ENCODE measurements at places on chromosomes 6 and 20.

DNA sequence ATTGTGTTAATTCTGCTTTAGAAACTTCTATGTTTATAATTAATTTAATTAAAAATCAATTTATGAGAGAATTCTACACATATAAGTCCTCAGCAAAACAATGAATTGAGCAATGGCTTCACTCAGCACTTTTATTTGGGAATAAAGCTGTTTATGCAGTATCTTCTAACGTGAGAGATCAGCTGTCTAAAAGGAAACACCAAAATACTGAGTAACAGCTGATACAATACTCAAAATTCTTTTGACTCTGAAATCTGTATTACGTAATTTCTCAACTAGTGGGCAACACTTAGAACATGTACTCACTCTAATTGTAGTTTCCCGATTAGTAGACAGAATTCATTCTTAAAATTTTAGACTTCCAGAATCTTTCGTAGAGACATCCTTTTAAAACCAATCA, 49.8 kb downstream of the MAP3K7 start:
- DNase-seq = no peak

- DNase-seq = no peak
Measured at GRCh38 chr6:50720623-50721022, 7.3 kb downstream of the TFAP2D start.

- no peak for DNase-seq
Measured at GRCh38 chr6:54191461-54191860, 80.2 kb downstream of the MLIP start.

- no peak for DNase-seq
Measured at GRCh38 chr20:54025251-54025771, 45.1 kb downstream of the BCAS1 start.

DNA sequence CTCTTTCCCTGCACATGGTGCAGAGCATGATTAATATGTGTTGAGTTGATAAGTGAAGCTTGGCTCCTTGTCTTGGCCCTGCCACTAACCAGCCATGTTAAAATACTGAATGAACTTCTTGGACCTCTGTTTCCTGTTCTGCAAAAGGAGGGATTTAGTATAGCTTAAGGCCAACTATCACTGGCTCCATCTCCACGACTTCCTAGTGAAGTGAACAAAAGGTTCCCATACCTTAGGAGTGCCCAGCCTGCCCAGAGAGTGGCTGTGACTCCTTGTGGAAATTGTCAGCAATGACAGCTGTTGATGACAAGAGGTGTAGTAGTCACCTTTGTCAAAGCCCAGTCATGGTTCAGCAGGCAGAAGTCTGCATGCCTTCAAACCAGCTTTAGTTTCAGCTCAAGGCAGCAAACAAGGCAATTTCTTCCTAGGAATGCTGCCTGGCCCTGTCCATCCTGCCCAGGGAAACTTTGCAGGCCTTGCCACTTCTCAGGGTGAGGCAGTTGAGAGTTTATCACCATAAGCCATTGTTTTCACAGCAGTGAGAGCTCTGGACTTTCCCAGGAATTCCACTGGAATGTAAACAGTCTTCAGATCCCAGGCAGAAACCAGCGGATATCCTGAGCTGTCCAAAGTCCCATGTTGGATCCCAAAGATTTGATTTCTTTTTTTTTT, 169.7 kb upstream of the TNFAIP3 start:
- no peak for DNase-seq

GRCh38 chr20:24060851-24061590, 72.4 kb upstream of the GGTLC1 start:
- no peak for DNase-seq

DNA sequence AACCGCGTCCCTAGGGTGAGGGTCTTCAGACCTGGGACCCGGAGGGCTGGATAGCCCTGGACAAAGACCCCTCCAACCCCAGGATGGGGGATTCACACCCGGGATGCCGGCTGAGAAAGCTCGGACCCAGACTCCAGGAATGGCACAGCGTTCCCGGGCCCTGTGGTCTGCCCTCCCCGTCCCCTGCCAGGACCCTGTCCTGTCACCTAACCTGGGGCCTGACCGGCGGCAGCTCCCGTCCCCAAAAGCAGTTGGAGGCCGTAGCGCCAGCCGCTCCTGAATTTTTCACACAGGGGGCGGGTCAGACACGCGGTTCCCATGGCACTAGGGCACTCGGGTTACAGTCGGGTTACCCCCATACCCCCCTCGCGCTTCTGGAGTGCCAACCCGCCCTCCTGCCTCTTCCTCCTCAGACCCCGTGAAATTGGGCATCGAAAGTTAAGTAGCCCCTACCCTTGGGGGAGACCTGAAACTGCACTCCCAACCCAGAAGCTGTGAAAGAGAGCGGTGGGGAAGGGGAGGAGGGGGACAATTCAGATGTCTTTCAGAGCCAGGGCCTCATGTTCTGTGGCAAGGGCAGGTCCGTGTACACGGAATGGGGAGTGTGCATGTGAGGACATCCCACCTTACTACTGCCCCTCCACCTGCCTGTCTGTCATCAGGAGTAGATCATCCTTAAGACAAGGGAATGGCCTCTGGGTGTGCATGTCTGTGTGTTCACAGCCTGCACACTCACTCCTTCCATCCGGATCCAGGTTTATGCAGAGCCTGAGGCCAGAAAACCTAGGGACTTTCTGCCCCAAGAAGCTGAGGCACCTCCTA, 595 bp downstream of the REM1 start:
- no peak for DNase-seq

- no peak for DNase-seq
Measured at GRCh38 chr6:29005183-29005885, at the start of gene ZNF311. TSS of gene ZNF311 (minus strand) at chr6:29005315. CDS start at chr6:29003954, 1,361 bp downstream.

GRCh38 chr6:45758787-45759471, 256.7 kb downstream of the CLIC5 start:
- no peak for DNase-seq

DNA sequence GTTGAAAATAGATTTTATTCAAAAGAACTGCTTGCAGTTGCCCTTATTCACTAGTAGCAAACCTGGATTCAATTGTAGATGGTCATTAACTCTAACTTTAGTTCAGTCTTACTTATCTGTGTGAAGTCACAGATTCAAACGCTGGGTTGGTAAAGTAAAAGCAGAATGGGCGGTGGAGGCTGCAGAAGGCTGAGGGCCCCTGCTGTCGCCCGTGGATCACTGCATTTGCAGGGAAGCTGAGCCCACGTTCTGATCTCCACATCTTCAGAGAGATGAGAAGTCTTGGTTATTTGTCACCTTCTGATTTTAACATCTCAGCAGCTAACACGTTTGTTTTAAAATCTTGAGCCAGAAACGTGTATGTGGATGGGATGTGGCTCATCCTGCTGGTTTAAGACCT, 75.1 kb downstream of the SNX9 start:
- no peak for DNase-seq

DNA sequence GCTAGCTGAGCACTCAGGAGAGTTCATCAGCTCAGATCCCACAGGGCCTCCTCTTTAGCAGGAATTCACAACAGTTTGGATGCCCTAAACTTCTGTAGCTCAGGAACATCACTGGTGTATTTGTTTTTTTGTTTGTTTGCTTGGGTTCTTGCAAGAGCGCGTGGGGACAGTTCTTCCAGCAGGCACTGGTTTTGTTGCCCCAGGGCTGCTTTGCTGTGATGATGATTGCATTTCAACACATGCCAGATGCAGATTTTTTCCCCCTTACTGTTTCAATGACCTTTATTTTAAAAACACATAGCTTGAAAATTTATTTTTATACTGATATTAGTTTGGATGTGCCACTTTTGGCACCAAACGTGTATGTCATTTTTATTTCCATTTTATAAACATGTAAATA, 77.1 kb downstream of the DHX35 start:
- DNase-seq = no peak

- DNase-seq = no peak
Measured at GRCh38 chr20:62685781-62686555, 22.7 kb upstream of the NTSR1 start.

- no peak for DNase-seq
Measured at GRCh38 chr6:117264692-117265409, 507 bp upstream of the VGLL2 start.

Data from esophagus squamous epithelium (tissue), 5 donors.